Suprapubic skin (tissue), 4 donors: ENCODE measurements at places on chromosomes 13 and 19. TPM values are rescaled to one million over a fixed set of nuclear protein-coding genes. Genes with fewer than 3 reads are reported as not detected.

The SERP2 gene
- 1.2 TPM for total RNA-seq

- no peak for DNase-seq
Observed at GRCh38 chr13:106187101-106187500, 348.4 kb downstream of the EFNB2 start.

GRCh38 chr13:70568571-70568970 is 460.3 kb upstream of the KLHL1 start:
- DNase-seq = no peak

- DNase-seq = no peak
Observed at GRCh38 chr19:30774252-30774766, 402.1 kb downstream of the ZNF536 start.

DNA sequence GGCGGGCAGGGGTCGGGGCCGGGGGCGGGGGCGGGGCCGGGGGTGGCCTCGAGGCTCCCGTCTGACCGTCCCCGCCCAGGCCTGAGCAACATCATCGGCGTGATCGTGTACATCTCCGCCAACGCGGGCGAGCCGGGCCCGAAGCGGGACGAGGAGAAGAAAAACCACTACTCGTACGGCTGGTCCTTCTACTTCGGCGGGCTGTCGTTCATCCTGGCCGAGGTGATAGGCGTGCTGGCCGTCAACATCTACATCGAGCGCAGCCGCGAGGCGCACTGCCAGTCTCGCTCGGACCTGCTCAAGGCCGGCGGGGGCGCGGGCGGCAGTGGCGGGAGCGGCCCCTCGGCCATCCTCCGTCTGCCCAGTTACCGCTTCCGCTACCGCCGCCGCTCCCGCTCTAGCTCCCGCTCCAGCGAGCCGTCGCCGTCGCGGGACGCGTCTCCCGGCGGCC is 9.4 kb upstream of the CACNG6 start:
- no peak for DNase-seq

- DNase-seq = no peak
Observed at GRCh38 chr13:33051632-33052031, 35.4 kb downstream of the KL start.

- DNase-seq = no peak
Observed at GRCh38 chr19:48968179-48968661, 3.1 kb downstream of the FTL start.

The A1BG gene
- total RNA-seq = 1.0 TPM

DNA sequence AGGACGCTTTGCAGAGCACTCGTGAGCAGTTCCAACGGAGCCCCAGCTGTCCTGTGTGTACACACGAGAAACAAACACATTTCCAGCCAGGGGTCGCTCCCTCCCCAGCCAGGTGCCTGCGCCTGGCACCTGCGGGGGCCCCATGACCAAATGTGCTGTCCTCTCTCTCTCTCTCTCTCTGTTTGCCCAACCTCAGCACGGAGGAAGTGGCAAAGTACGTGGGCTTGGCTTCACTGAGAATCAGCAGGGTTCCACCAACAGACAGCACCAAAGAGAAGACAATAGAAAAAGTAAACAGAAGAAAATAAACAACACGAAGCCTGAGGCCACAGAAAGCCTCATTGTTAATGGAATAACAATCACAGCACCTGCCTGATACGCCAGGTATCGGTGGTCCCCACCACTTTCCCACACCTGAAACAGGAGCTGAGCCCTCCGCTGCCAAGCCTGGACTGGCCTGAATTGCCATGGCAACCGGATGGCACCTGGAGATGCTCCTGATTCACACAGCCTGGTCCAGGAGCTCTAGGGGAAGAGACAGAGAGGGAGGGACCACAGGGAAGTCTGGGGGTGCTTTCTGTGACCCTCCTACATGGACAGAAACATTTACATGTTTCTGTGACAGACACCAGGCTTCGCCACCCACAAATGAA is 103.9 kb upstream of the CACNA1A start:
- DNase-seq = no peak

DNA sequence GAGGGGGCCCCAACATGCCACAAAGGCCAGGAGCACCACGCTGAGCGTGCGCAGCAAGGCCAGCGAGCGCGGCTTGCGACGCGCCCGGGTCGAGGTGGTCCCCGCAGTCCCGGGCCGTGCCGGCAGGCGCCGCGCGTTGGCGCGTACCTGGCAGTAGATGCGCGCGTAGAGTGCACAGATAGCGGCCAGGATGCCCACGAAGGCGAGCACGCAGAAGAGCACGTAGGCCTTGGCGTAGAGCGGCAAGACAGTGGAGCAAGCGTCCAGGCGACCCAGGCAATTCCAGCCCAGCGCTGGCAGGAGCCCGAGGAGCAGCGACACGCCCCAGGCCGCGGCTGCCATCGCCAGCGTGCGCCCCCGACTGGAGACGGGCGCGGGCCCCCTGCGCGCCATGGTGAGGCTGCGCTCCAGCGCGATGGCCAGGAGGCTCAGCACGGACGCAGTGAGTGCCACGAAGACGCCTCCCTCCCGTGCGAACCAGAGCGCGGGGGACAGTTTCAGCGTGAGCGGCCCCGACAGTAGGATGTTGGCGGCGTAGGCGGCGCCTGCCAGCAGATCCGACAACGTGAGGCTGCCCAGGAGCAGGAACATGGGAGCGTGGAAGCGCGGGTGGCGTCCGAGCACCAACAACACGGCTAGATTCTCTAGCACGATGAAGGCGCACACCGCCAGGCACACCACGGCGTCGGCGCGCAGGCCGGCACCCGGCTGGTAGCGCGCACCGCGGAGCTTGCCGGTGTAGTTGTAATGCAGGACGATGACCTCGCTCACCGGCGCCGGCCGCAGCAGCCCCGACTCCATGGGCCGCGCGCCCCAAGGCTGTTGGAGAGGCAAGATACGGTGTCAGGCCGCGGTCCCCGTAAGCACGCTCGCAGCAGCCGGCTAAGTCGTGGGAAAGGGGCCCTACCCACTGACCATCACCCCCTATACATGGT is 2.8 kb downstream of the S1PR5 start:
- no peak for DNase-seq

- no peak for DNase-seq
Observed at GRCh38 chr13:24134757-24135156, 25.8 kb upstream of the SPATA13 start.

The C1QTNF9 gene
- 0.42 TPM for total RNA-seq

DNA sequence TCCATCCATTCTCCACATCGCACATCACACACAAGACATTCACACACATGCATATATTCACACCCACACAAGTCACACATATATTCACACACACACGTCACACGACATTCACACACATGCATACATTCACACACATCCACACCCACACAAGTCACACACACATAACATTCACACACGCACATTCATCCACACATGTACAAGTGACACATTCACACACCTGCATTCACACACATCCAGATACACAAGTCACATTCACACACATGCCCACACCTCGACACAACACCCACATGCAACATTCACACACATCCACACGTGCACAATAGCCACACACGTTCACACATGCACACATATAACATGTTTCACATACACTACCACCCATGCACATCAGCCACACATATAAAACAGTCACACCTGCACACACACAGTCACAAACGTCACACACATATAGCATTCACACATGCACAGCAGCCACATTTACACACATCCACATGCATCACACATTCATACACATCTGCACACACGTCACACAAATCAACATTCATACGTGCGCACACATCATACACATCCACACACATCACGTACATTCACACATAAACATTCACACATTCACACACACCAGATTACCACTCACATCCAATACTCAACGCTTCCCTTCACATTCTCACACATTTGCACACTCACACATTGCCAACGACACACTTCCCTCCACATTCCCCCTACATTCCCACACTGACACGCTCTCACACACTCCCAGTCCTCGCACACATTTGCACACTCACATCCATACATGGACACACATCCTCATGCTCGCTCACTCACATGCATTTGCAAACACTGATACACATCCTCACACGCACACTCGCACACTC is 41.0 kb downstream of the ANKRD10 start:
- no peak for DNase-seq

The ZNF844 gene
- 18.1 TPM for total RNA-seq

- DNase-seq = no peak
Observed at GRCh38 chr13:26502826-26503225, 54.7 kb upstream of the WASF3 start.

The PINLYP gene
- 11.4 TPM for total RNA-seq

The ZNF585A gene
- total RNA-seq = 9.9 TPM

GRCh38 chr19:45355910-45356309 is 14.5 kb downstream of the ERCC2 start:
- no peak for DNase-seq

The TRAPPC5 gene
- 118 TPM for total RNA-seq

DNA sequence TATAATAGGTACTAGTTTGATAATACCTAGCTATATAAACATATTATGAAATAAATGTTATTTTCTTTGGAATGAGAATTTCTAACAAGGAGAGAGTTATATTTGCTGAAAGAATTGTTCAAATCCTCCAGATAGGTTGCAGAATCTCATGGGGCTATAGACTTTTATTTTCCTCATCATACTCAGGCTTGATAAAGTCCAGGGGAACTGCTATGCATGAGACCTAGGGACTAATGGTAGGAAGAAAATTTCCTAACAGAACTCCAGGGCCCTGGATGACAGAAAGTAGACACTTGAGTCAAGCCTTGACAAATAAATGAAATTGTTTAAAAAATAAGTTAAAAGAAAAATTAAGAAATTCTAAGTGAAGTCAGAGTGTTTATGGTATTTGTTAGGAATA is 138.5 kb upstream of the DACH1 start:
- DNase-seq = no peak

GRCh38 chr13:89936256-89936655 is 1411.2 kb upstream of the MIR17HG start:
- DNase-seq = no peak

The RASAL3 gene
- total RNA-seq = 0.83 TPM

The GARIN5A gene
- 4.2 TPM for total RNA-seq

- DNase-seq = no peak
Observed at GRCh38 chr19:54572696-54573311, 786 bp upstream of the LILRA2 start.

DNA sequence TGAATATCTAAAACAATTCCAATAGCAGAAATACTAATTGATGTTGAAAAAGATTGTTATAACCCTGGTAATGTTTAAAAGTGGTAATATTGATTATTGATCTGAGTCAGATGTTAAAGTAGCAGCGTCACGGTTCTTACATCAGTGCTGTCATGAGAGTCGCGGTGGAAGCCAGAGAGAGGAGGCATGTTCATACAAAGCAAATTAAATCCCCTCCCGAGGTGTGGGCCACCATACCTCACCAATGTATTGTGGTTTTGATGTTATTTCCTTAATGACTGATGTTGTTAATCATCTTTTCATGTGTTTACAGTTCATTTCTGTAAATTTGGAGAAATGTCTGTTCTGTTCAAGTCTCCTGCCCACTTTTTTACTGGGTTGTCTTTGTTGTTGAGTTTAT is 11.2 kb downstream of the ZNF317 start:
- no peak for DNase-seq

- no peak for DNase-seq
Observed at GRCh38 chr19:47241919-47242577, 11.0 kb upstream of the BBC3 start.

DNA sequence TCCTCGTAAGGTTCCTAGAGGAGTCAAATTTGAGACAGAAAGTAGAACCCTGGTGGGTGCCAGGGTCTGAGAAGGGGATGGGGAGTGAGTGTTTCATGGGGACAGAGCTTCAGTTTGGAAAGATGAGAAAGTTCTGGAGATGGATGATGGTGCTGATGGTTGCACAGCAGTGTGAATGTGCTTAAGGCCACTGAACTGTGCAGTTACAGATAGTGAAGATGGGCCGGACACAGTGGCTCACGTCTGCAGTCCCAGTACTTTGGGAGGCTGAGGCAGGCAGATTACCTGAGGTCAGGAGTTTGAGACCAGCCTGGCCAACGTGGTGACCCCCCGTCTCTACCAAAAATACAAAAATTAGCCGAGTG is 917 bp downstream of the SPC24 start:
- no peak for DNase-seq

The ATCAY gene
- total RNA-seq = not detected

The PSG5 gene
- total RNA-seq = not detected

The ZNF625 gene
- total RNA-seq = 4.0 TPM

GRCh38 chr19:355134-355533 is 10.5 kb upstream of the MIER2 start:
- DNase-seq = no peak

DNA sequence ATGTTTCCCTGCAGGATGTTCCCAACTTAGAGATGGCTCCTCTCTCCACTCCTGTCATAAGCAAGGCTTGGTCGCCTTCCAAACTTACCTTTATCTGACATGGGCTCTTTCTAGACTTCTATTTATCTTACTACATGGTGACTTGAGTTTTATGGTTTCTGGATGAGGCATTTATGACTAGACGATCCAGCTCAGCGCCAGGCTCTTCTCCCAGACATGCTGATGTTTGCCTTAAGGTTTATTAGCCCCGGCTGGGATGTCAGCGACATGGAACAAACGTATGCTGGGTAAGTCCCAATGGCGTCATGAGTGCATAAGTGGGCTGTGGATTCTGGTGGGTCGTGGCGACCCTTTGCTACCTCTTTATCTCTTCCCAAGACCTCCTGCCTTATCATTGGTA is 39.8 kb upstream of the SLC15A1 start:
- DNase-seq = no peak

DNA sequence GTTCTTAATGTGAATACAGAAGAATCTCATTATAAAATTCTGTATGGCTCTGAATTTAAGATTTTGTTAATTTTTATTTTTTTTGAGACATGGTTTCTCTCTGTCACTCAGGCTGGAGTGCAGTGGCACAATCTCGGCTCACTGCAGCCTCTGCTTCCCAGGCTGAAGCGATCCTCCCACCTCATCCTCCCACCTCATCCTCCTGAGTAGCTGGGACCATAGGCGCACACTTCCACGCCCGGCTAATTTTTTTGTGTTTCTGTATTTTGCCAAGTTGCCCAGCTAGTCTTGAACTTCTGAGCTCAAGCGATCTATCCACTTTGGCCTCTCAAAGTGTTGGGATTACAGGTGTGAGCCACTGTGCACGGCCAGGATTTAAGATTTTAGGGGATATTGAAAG is 14.3 kb downstream of the CYP2A7 start:
- no peak for DNase-seq

The RNF113B gene
- not detected for total RNA-seq

DNA sequence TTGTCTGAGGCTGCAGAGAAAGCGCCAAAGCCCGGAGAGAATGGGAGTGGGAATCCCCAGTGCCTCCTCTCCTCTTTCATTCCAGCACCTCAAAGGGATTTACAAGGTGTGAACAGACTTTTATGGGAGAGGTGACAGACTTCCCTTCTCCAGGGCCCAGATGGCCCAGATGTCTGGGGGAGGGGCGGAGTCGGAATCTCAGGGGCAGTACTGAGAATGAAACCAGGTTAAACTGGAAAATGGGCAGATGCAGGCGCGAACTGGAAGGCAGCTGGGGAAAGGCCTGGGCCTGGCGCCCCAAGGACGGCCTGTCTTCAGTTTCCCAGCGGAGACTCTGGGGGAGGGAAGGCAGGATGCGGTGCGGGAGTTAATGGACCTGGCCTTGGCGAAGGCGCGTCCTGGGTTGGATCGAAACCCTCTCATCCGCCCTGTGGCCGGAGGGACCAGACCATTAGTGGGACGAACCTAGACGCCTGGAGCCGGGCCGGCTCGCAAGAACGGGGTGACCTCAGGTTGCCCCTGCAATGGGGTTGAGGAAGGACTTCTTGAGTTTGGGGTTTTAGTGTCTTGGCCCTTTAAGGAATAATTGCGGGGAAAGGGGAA is 592 bp upstream of the TRIP10 start:
- no peak for DNase-seq

The NLRP7 gene
- total RNA-seq = not detected

The ZSWIM9 gene
- 5.0 TPM for total RNA-seq

The NRTN gene
- 7.1 TPM for total RNA-seq

The TEX101 gene
- not detected for total RNA-seq

- DNase-seq = no peak
Observed at GRCh38 chr13:71380191-71380590, 486.8 kb downstream of the DACH1 start.
